Right ventricle myocardium inferior (tissue), 1 donor: ENCODE measurements at places on chromosomes 16 and 17. TPM values are rescaled to one million over a fixed set of nuclear protein-coding genes. Genes with fewer than 3 reads are reported as not detected.

NXPH3 gene
- 4.5 TPM for total RNA-seq

LGALS9C gene
- not detected for total RNA-seq

GRCh38 chr16:74950511-74950910 lies 34.4 kb downstream of the WDR59 start:
- no peak for DNase-seq

SOST gene
- not detected for total RNA-seq

GRCh38 chr17:58275417-58275816 lies 5.3 kb downstream of the MPO start:
- DNase-seq = no peak

KCNH4 gene
- total RNA-seq = 0.24 TPM

CDH16 gene
- total RNA-seq = 0.16 TPM

DNA sequence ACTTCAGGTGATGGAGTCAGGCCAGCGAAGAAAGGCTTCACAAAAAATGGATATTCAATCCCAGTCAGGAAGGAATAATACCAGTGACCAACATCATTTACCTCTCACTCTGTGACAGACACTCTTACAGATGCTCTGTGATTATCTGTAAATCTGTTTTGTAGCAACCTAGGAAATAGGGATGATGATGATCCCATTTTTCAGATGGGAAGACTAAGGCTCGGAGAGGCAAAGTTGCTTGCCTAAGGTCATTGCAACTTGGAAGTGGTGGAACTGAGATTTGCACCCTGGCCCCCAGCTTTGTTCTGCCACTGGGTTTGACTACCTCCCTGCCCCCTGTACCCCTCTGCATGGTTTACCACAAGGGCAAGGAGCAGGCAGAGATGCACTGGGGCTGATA lies 14.1 kb upstream of the WSCD1 start:
- no peak for DNase-seq

DNA sequence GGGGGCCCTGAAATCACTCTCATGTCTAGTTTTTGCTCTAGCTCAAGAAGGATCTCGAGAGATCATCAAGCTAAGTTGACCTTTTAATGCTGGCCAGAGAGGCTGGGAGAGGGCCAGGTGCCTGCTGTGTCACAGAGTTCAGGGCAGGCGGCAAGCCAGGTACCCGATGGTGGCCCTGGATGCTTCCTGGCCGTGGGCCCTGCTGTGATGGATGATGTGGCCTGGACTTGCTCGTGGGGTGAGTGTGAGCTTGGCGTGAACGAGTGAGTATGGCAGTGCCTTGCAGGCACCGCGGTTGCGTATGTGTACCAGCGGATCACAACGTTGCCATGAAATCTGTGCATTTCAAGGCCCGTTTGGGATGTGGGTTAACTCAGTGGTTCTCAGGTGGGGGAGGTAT lies 7.4 kb downstream of the IRF8 start:
- no peak for DNase-seq

GRCh38 chr17:9645851-9646545 lies 681 bp downstream of the USP43 start:
- DNase-seq = no peak

ASGR1 gene
- total RNA-seq = 0.43 TPM

DNA sequence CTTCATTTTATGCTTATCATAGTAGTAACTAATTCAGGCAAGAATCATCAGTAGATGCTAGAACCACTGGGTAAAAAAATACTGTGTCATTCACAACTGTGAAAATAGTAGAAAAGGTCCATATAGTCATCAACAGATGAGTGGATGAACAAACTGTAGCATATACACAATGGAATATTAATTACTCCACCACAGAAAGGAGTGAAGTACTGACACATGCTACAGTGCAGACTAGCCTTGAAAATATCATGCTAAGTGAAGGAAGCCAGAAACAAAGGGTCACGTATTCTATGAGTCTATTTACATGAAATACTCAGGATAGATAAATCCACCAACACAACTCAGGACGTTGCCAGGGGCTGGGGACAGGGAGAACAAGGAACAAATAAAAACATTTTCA lies 13.3 kb downstream of the USP22 start:
- no peak for DNase-seq

- no peak for DNase-seq
Observed at GRCh38 chr16:23512168-23512695, 1.9 kb upstream of the GGA2 start.
